ENCODE measurements at places on chromosomes 3 and 15.

GRCh38 chr15:41512512-41512939 is 1.1 kb downstream of the LTK start:
- no peak for DNase-seq

GRCh38 chr3:15440891-15441290 is 13.5 kb downstream of the EAF1 start:
- DNase-seq, result no peak

DNA sequence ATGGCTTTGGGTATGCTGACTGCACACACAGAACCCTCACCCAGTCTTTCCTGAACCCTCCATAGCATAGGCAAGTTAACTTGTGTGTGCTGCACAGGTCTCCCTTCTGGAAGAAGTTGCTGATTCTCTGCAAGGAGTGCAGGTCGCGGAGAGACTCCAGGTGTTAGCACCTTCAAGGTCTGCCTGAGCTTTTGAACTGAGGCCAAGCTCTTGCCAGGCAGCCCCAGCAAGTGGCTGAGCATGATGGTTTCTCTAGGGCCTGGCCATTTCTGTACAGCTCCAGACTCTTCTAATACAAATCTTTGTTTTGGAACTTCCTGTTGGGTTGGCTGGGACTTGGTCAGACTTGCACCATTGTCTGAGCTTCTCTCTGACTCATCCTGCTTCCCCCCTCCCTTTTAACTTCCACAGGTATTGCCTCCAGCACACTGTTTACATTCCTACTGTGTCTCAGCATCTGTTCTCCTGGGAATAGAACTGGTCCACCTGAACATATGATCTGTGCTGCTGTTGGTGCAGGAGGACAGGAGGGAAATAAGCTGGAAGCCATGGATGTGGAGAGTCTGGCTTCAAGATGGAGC is 53.3 kb downstream of the KY start:
- no peak for DNase-seq

DNA sequence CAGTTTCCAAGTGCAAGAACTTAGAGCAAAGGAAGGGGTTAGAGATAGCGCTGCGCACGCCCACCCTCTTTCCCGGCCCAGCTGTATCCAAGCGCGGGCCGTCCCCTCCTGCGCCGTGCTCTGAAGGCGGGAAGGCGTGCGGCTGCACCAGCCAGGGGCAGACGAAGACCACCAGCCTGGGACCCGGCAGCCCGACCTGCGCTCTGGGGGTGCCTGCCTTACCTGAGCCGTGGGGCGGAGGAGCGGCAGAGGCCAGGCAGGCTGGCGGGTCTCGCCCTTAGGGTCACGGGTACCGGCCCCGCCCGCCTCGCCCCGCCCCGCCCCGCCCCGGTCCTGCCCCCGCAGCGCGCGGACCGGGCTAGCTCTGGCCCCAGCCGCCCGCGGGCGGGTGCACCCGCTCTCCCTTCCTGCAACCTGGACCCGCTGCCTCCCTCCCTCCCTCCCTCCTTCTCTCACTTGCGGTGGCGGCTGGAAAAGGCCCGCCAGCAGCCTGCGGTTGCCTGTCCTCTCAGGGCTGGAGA is at the start of gene WDR72:
TSS of gene WDR72 (minus strand) at position 253 of the 521 bp plus-strand sequence. CDS start 26,514 bp downstream, outside the sequence.
- DNase-seq, result no peak

DNA sequence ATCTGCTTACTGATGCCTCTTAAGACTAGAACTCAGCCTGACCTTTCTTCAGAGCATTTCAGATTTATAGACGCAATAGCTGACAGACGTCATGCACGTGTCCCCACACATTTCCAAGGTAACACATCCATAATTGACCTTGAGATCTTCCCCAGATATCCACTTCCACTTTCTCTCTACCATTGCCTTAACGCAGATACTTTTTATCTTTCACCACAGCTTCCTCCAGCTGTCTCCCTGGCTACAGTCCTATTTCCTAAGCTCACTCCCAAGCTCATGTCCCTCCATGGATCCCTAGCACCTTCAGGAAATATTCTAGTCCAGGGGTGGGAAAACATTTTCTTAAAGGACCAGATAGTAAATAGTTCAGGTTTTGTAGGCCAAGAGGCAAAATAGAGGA is 173.0 kb upstream of the MITF start:
- no peak for DNase-seq

- DNase-seq, result no peak
These were observed 380.8 kb upstream of the IL12A start for GRCh38 chr3:159607856-159608255.

DNA sequence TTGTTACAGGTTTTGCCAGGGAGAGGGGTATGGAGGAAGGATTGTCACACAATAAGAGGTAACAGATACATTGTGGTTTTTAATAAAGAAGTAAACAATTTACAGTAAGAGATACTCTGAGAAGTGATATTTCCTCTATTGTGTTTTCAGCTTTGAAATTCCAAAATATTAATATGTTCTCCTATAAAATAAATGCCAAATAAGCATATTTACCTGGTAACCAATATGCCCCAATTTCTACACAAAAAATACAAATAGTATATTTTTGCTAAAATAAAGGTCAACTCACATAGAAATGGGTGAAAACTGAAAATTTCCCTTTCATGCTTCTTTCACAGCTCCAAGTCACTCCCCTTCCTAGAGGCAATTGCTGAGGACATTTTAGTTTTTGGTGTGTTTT is 437.4 kb upstream of the UBE2E2 start:
- no peak for DNase-seq

- DNase-seq, result no peak
These were observed 124.9 kb downstream of the MITF start for GRCh38 chr3:69864141-69864540.

- no peak for DNase-seq
These were observed 233.5 kb upstream of the AGTR1 start for GRCh38 chr3:148464246-148464645.

GRCh38 chr15:47908950-47909670 is 191.8 kb downstream of the SEMA6D start:
- no peak for DNase-seq

GRCh38 chr15:41480396-41481140 is 13.1 kb upstream of the ITPKA start:
- no peak for DNase-seq

DNA sequence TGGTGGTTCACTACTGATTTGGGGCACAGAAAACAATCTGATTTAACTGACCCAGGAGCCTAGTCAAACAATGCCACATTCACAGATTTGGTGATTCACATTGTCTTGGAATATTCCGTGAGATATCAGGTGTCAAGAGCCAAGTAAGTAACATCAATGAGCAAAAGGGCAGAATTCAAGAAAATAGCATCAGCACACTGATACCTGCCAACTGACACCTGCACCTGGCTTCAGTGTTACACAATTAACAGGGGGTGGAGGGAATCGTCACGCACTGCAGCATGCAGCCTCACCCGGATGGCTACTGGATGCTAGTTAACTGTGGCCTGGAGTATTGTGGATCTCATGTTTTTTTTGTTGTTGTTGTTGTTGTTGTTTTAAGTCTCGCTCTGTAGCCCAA is 17.6 kb downstream of the CCNL1 start:
- no peak for DNase-seq

DNA sequence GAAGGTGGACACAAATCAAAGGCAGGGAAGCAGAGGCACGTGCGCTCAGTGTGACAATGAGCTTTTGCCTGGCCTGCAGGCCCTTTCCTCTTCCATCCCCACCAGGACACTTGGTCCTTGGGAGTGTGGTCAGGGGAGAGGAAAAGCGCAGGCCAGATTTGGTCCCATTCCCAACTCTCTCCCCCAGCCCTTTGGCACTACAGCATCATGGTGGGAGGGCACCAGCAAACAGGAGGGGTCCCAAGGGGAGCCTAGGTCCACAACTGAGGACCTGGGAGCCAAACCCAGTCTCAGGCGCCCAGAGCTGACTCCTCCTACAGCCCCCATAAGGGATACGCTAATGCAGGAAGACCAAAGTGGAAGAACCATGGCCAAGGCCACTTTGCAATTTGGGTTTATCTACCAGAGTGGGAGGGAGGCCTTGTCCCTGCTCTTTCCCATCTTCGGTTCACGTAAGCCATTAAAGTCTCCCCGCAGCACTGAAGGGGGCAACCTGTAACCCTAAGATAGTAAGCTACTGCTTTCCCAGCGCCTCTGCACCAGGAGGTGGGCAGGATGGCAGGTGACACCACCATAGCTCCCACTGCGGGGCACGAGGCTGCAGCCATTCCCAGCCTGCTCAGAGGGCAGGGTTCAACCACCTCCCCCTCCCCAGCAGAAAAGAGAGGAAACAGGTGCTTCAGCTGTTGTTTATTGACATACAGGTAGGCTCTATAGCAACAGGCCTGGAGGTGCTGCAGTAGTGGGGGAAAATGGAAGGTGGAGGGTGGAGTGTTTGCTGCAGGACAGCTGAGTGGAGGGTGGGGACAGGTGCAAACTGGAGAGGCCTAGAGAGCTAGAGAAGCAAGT is 993 bp upstream of the GRAMD2A start:
- no peak for DNase-seq

All from hypothalamus (tissue), 51 donors.